ENCODE measurements at places on chromosomes 5 and 9.

DNA sequence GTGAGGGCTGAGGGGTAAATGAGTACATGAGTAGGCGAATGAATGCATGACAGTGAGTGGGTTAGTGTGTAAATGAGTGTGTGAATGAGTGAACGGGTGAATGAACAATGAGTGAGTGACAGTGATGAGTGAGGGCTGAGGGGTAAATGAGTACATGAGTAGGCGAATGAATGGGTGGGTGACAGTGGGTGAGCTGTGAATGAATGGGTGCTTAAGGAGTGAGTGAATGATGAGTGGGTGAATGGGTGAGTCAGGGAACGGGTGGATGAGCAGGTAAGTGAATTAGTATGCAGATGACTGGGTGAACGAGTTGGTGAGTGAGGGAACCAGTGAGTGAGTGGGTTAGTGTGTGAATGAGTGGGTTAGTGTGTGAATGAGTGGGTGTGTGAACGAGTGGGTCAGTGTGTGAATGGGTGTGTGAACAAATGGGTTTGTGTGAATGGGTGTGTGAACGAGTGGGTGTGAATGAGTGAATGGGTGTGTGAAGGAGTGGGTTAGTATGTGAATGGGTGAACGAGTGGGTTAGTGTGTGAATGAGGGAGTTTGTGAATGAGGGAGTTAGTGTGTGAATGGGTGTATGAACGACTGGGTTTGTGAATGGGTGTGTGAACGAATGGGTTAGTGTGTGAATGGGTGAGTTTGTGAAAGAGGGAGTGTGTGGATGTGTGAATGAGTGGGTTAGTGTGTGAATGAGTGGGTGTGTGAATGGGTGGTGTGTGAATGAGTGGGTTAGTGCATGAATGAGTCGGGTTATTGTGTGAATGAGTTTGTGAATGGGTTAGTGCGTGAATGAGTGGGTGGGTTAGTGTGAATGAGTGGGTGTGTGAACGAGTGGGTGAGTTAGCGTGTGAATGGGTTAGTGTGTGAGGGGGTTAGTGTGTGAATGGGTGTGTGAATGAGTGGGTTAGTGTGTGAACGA, 32.9 kb downstream of the NKD2 start:
- no peak for DNase-seq

GRCh38 chr5:100827481-100827889, 75.6 kb downstream of the ST8SIA4 start:
- no peak for DNase-seq

GRCh38 chr9:36396985-36397384, 3.1 kb downstream of the RNF38 start:
- DNase-seq = no peak

GRCh38 chr5:179271821-179272325, 73.4 kb downstream of the ADAMTS2 start:
- no peak for DNase-seq

DNA sequence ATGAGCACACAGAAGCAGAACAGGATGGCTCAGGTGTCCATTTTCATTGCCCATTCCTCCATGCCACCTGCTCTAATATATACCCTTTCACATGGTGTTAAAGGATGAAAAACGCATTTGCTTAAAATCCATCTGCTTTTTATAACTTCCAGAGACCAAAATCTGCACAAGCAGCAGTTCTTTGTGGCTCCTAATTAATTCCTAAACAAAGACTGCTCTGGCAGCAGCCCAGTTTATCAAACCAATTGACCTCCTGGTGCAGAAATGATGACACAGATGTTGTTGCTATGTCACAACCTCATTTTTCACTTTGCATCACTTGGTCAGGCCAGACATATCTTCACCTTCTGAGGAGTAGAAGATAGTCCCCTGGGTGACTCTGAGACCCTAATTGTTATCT, 141.2 kb downstream of the ASTN2 start:
- DNase-seq = no peak

- no peak for DNase-seq
These were observed 116.6 kb downstream of the PCSK1 start for GRCh38 chr5:96316487-96316886.
